ENCODE measurements at places on chromosomes 5 and 9.

DNA sequence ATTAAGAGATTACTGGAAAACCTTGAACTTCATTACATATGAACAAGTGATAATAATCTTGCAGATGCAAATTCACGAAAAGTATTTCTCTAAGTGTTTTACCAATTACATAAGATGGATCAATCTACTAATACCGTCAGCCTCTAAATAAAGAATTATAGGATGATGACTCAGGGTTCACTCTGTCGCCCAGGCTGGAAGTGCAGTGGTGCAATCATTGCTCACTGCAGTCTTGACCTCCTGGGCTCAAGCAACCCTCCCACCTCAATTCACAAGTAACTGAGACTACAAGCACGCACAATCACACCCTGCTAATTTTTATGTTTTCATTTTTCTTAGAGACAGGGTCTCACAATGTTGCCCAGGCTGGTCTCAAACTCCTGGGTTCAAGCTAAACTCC is 56.1 kb downstream of the CHD1 start:
- DNase-seq: no peak

DNA sequence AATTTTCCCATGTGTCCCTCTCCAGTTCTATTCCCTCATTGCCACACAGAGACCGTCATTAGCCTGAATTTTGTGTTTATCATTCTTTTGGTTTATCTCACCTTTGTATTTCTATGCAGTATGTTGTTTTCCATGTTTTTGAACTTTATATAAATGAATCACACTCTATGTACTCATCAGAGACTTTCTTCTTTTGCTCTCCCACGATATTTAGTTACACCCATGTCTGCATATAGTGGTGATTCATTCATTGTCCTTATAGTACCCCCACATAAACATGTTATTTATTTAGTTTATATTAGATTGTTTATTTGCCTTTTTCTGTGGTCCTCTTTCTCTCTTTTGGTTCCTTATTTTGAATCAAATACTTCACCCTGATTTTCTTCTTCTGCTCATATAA is 199.7 kb downstream of the FSTL4 start:
- DNase-seq: no peak

DNA sequence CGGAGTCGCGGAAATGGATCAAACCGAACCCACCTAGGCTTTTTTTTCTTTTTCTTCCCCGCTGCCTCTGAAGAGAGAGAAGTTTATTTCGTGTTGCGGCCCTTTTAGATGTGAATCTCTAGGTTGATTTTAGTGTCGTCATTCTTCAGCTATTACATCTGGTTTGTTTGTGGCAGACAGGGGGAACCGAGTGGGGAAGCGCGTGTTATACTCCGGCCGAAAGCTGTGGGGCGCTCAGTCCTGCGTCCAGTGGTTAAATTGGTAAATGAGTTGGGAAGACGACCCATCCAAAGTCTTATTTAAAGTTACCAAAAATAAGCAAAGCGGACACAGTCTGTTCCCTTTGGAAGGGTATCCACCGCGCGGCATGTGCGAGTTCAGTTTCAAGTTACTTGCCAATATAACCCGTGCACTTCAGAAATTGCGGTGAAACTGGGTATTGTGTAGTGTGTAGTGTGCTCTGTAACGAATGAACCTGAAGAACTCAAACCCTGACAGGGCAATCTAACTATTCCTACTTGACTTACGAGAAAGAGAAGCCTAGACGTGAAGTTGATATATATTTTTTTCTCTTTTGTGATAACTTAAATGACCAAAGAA is 1.3 kb downstream of the MAN2A1 start:
- DNase-seq: peak; percentile 22

GRCh38 chr5:160199410-160199911 is 29.8 kb upstream of the FABP6 start:
- peak; percentile 52 for DNase-seq

- DNase-seq: no peak
These were observed 63.3 kb upstream of the SLCO6A1 start for GRCh38 chr5:102561894-102562760.

DNA sequence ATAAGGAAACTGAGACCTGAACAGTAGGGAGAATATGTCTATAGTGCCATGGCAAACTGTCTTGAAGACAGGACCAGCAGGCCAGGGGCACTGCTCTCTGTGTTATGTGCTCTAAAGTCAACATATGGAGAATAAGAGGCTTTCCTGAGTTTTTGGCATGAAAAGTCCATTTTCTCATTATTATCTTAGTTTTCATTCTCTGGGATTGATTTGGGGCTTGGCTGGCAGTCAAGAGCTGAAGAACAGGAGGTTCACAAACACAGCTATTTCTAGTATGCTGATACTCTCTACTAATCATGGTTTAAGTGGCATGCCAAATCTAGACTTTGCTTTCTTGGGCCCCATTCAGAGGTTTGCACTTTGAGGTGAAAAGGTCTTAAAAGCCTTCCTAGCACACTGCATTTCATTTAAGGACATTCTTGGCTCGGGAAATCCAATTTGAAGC is 404.4 kb downstream of the ZNF608 start:
- no peak for DNase-seq

GRCh38 chr9:17251100-17251499 is 116.3 kb downstream of the CNTLN start:
- DNase-seq: no peak

- DNase-seq: no peak
These were observed 34.2 kb upstream of the GRPEL2 start for GRCh38 chr5:149310947-149311658.

- no peak for DNase-seq
These were observed 24.0 kb upstream of the FAM120AOS start for GRCh38 chr9:93477397-93477796.

- no peak for DNase-seq
These were observed 13.0 kb downstream of the RXRA start for GRCh38 chr9:134339183-134339806.

- DNase-seq: no peak
These were observed 153.1 kb upstream of the KLF9 start for GRCh38 chr9:70567511-70567910.

- DNase-seq: no peak
These were observed 207.5 kb downstream of the NXNL2 start for GRCh38 chr9:88742483-88742882.

GRCh38 chr9:99093492-99093791 is 11.5 kb upstream of the TGFBR1 start:
- no peak for DNase-seq

DNA sequence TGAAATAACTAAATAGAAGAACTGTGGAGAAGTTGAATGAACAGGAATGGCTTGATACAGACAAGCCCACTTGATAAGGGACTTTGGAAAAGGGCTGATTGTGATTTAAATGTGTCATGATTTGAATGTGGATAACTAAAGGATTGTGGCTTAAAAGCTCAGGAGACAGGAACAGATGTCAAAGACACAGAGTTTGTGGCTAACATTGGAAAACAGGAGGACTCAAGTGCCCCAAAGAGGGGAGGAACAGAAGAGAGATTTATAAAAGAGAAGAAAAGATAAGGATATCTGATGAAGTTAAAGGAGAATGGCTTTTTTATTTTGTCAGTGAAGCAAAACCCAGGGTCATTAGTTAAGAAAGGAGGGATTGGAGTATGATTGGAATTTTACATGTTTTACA is 124.2 kb upstream of the TRPM3 start:
- no peak for DNase-seq

Data from stimulated activated CD8-positive, alpha-beta memory T cell treated with anti-CD3 and anti-CD28 coated beads, Interleukin-12 subunit alpha, Interleukin-12 subunit beta, amount 100 ng/mL, for 1 hour (primary cell).